Left ventricle myocardium inferior (tissue), 1 donor: ENCODE measurements at places on chromosomes 1 and 21. TPM values are rescaled to one million over a fixed set of nuclear protein-coding genes. Genes with fewer than 3 reads are reported as not detected.
A peak's percentile ranks its signal among the peaks of the same experiment; 100 is the strongest.

Gene GJA8
- total RNA-seq, result not detected

Gene SIK1
- 7.8 TPM for total RNA-seq

Gene SPRR4
- total RNA-seq, result not detected

Gene LCE1E
- total RNA-seq, result not detected

Gene C1QTNF12
- 0.55 TPM for total RNA-seq

Gene SYPL2
- 25.3 TPM for total RNA-seq

Gene FCMR
- 3.3 TPM for total RNA-seq

Gene GBP6
- 0.08 TPM for total RNA-seq

Gene TCP10L
- total RNA-seq, result 3.0 TPM

Gene ASAP3
- total RNA-seq, result 44.4 TPM

GRCh38 chr1:183472488-183473216, at the start of gene SMG7:
Gene SMG7, plus strand, starts transcription at chr1:183472499. Its CDS starts 122 bp downstream, at chr1:183472621.
- peak; percentile 44 for DNase-seq

DNA sequence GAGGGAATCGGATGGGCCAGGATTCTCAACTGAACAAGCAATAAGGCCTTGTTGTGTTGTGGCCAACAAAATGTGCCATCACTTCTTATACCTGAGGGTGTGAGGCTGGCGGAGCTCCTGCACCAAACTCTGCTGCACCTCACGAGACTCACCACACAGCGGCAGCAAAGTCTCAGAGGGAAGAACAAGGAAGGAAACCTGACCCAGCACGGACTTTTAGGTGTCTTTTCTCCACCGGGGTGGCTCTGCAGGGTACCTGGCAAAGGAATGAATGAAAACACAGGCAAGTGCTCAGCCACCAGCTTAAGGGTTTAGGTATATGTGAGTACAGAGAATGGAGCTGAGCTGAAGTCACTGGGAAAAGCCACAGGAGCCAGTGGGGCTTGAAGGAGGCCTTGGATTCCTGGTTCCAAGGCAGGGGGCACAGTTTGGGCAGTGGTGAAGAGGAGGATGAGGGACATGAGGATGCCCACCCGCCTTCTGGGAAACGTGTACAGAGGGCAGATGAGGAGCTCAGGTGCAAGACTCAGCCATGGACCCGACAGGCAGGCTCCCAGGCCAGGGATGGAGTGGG, 31.1 kb upstream of the HSD3B1 start:
- DNase-seq, result peak; percentile 19

DNA sequence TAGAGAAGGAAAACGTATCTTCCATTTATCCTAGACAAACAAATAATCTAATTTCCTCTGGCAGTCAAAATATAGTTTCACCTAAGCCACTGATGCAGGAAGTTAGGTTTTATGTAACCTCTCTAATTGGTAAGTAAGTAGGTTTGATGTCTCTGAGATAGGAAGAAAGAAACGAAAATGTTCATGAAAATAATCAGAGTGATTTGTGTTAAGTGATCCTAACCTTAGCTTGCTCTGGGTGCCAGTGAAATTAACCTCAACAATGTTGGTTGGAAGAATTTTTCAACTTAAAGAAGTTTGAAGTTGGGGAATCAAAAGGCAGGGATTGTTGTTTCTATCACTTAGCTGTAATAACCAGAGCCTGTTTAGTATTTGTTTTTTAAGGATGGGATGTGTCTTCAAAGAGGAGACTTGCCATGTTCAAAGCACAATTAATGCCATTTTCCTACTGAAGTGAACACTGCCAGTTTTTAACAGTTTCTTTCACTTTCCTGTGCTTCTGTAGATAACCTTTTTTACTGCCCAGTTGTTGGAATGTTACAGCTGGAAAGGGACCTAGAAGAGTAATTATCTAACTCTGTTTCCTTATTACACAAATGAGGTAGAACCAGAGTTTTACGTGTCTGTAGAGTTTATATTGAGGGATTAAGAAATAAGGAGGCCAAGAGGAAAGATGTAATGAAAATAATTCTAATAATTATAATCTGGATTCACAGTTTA, 18.4 kb downstream of the HIPK1 start:
- DNase-seq, result no peak

- DNase-seq, result no peak
These were observed 407.8 kb downstream of the PTPRC start for GRCh38 chr1:199046618-199047017.

DNA sequence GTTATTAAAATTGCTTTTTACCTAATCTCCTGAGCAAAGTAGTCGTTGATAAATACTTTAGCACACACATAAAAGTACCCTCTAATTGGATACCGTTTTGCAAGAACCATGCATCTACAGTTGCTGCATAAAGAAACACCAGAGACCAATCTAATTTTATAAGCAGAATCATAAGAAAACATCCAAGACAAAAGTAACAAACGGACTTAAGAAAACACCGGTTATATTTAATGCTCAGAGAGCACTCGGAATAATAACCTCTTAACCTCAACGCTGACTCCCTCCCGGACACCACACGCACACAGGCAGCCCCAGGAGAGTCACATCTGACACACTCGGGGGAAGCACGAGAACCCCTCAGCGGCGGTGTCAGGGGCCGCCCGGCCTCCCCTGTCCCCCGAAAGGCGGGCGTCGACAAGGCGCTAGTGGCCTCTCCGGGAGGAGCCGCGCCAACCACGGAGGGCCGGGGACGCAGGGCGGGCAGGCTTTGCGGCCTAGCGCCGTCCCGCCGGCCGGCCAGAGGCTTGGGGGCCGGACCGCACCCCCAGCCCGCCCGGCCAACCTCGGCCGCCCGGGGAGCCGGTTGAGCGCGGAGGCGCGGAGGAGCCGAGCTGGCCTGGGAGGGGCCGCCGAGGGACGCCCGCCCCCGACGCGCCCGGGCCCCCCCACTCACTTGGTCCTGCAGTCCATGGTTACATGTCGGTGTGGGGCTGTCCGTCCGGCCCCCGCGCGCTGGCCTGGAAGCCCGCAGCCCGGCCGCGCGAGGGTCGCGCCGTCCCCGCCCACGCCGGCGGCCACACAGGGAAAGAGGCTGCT, 606 bp downstream of the DENND1B start:
- DNase-seq, result no peak

GRCh38 chr1:117814856-117815797, 114.3 kb downstream of the GDAP2 start:
- DNase-seq, result no peak

DNA sequence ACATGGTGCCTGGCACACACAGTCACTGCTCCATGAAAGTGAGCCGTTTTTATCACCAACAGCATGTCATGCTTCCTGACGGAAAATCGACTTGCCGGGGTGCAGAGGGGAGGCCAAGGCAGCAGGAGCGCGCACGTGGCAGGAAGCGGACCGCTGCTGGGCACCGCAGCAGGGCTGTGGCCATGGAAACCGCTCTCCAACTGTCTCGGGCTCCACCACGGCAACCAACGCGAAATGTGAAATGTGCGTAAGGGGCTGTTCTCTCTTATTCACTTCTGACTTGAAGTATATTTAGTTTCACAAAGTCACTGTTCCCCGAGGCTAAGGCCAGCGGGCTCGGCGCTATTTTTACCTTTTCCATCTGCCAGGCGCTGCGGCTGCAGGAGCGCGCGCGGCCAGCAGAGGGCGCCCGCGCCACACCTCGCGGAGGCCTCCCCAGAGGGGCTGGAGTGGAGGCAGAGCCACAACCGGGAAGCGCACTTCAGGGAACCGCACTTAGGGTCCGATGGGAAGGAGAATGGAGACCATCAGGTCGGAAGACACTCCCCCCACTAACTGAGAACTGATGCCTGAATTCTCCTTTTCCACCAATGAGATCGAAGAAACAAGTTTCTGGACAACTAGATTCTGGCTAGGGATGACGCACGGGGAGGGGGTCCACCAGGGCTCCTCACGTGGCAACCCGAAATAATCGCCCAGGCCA, 19.7 kb downstream of the RCC2 start:
- peak; percentile 74 for DNase-seq

GRCh38 chr1:147840909-147841308, 61.7 kb upstream of the GJA8 start:
- DNase-seq, result no peak

DNA sequence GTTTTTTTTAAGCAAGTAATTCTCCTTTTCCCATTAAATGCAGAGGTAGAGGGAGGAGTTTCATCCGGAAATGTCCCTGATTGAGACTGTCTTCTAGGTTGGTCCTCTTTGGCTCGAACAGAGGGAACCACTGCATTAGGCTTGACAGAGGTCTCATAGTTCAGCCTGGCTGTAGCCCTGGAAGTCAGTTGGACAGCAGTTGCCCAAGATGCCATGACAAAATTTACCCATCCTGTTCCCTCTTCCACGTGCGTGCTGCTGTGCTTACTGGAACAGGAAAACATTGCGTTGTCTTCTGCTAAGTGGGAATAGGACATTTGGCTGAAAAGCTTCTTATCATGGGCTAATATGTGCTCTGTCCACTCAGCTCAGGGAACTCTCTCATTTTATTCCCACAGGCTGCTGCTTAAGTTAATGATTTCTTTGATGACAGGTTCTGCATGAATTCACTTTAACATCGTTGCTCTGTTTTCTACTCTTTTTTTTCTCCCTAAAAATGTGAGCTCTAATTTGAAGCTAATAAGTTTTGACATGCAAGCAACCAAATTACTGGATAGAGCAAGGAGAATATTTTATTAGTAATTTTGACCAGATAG, 18.0 kb downstream of the KCNK1 start:
- DNase-seq, result no peak

- peak; percentile 23 for DNase-seq
These were observed 2.8 kb downstream of the PRDM16 start for GRCh38 chr1:3071565-3072390.

DNA sequence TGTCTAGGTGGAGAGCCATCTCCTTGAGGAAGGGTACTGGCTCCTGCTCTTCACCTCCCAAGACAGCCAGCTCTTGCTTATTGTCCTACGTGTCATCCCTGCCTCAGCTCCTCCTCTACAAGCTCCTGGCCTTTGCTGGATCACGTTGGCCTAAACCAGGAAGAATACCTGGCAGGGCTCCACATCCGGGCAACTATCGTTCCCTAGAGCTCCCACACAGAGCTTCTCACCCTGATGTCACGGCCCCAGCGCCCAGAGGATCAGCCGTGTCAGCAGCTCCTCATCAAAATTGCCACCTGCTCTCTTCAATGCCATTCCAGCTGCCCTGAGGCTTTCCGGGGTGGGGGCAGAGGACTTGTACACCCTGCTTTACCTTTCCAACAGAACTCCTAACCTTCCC, 1.9 kb upstream of the TPM3 start:
- DNase-seq, result no peak

GRCh38 chr21:34913811-34914210, 135.3 kb downstream of the RUNX1 start:
- no peak for DNase-seq

- peak; percentile 28 for DNase-seq
These were observed 165.0 kb downstream of the TRIM33 start for GRCh38 chr1:114345930-114346479.

DNA sequence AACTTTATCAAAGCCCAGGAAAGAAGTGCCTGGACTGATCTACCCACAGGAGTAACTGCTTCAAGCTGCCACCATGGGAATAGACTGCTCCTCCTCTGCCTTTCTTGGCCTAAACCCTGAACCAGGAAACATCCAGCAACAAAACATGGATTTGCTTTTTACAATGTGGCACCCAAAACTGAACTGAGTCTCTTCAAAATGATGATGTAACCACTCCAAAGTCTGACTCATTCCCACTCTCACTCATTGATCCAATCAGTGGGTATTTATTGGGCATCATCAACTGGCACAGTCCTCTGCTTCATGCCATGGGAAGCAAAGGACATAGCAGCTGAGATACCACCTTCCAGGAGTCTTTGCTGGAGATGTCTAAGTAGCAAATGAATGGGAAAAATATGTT, 23.5 kb downstream of the CYP4A22 start:
- no peak for DNase-seq

- DNase-seq, result no peak
These were observed 130.9 kb downstream of the CD247 start for GRCh38 chr1:167387251-167387910.

GRCh38 chr1:244154872-244155531, 103.9 kb downstream of the ZBTB18 start:
- no peak for DNase-seq

- no peak for DNase-seq
These were observed 4.6 kb downstream of the MYCL start for GRCh38 chr1:39896909-39897685.

DNA sequence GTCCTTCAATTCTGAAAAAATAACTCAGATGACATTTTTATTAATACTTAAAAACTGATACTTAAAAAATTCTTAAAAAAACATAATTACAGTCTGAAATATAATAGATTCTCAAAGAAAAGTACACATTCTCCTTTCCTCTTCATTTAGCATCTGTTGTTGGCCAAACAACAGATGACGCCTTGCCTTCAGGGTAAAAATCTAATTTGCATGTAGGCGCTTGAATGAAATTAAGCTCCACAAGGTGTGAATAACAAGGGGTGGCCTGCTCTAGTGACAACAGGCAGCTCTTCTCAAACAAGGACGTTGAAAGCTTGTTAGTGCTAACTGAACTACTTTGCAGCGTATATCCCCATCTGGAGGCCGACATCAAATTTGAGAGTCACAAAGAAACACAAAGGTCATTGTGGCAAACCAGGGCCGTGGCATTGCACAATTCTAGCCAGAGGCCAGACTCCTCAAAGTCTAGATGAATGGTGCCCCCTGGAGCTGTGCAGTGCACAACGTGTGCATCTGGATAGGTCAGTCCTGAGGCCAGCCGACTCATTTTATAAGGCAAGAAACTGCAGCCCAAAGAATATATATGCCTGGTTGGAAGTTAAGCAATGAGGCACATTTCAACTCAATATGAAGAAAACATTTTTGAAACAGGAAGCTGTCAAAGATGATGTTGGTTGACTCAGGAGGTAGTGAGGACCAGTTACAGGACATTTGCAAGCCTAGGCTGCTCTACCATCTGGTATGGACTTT, 459.2 kb upstream of the RUNX1 start:
- peak; percentile 60 for DNase-seq

DNA sequence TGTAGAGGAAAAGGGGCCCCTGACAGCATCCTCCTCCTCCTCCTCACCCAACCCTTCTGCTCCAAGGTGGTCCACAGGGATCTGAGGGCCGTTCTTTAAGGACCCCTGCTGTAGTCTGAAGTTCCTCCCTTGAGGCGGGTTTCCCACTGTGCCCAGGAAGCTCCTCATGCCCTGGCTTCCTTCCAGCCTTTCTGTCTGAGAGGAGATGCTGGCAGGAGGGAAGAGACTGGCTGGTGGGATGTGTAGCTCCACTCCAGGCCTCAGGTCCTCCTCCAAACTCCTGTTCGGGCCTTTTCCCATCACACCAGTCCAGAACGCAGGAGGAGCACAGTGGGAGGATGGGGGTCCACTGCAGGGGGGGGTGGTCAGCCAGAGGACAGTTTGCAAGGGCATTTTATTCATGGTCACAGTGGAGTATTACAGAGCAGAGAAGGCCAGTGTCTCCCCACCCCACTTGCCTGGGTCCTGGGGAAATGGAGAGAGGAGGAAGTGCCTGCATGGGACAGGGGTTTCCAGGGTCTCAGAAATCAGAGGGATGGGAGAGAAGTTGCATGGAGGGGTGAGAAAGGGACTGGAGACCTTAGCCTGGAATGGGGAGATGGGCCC, 7.8 kb downstream of the ETV3L start:
- no peak for DNase-seq

- no peak for DNase-seq
These were observed 22.9 kb downstream of the HYI start for GRCh38 chr1:43430831-43431230.
